ENCODE measurements at places on chromosomes 7 and 10.

DNA sequence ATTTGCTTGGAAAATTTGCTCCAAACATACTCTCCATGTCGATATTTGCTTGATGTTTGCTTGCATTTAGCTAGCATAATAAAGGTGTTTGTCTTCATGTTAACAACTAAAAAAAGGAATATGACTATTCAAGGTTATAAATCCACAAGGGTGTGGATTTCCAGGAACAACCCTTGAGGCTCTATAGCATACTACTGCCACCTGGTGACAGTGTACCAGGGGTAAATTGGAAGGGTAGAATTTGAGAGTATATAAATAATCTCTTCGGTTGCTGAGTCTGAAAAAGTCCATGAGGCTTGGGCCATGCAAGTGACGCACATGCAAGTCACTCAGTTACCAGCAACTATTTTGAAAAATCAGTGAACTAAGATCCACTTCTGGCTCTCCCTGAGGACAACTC, 68.4 kb downstream of the SLIT1 start:
- DNase-seq: no peak

- no peak for DNase-seq
These were observed 74.8 kb upstream of the SVIL start for GRCh38 chr10:29709484-29710002.

DNA sequence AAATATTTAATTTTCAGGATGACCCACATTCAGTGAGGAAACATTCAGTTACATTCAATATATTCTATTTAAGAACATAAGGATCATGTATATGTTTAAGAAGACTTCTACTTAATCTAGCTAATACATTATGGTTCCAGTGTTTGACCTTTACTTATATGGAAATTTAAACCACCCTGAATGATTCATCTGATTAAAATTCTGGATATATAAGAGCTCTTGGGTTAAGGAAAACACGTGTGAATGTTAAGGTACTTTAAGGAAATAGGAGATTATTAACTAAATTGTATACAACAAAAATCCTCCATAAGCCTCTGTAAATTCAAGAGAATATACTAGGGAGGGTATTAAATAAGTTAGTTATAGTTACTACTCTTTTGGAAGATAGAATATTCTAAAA, 40.9 kb downstream of the HDAC9 start:
- DNase-seq: no peak

GRCh38 chr7:91656541-91657482, 223.7 kb downstream of the MTERF1 start:
- DNase-seq: no peak

DNA sequence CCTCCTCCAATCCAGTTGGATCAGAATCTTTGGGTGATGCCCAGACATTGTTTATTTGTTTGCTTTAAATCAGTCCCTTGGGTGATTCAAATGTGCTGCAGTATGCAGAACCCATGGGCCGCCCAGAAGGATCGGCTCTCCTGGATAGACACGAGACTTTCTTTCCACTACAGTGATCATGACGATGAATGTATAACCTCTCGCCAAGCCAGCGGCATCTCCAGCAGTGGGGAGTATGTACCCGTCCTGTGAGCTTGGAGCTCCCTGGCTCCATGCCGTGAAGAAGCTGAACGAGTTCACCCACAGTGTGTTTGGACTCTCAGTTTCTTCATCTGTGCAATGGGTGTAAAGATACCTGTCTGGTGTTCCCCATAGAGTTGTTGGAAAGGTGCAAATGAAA, 162.3 kb downstream of the CAMK1D start:
- DNase-seq: peak; percentile 49

DNA sequence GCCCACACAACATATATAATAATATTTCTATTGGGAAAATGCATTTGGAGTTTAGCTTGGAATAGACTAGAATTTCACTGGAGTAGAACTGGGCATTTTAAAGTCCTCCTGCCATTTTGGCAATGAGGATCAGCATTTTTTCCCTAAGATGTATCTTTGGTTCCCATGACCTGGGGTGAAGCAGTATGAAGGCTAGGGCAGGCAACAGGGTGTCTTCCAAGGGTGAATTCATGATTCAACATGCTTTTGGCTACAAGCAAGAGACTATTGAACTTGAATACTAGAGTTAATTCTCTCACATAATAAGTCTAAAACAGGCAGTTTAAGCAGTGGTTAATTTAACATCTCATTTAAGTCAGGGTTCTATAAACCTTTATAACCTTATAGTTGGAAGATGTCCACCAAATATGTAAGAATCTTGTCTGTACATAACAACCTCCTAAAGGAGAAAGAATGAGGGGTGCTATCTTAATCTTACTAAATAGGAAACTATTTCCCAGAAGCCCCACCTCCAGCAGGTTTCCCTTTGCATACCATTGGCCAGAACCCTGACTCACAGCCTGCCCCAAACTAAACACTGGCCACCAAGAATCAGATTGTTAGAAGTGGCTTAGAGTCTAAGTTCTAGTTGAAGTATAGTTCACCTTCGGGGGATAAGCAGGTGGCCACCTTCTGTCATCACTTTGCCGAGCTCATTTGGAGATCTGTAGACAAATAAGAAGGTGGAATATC, 96.0 kb upstream of the PRPS1L1 start:
- no peak for DNase-seq

- no peak for DNase-seq
These were observed 40.1 kb downstream of the RBM33 start for GRCh38 chr7:155684543-155684942.

- DNase-seq: no peak
These were observed 31.8 kb upstream of the FAM133B start for GRCh38 chr7:92622030-92622429.

DNA sequence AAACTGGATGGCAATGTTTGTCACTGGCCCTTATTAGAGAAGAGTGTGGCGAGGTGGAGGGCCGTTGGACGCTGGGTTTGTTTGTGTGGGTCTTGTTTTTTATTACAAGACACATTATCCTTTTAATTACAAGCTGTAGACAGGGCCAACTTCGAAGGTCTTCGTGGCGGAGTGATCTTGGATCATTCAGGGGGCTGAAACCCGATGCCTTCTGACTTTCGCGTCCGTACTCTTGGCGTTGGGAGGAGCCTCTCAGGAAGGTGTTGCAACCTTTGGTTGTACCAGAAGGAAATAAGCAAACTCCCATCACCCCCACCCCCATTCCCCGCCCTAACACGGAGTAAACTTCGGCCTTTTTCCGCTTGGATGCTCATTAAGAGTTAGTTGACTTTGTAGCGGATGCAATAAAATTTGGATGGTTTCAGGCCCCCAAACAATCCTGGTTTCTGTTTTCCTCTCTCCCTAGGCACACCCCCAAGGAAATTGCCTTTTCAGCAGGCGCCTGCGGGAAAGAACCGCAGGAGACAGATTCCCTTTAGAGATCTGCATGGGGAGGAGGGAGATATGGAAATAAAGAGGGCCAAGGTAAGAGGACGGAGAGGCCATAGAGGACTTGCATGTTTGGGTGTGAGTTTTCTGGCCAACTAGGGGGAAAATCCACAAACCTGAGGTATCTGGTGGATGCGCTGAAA, 294.5 kb upstream of the NFE2L3 start:
- no peak for DNase-seq

- no peak for DNase-seq
These were observed 38.4 kb downstream of the SLC39A12 start for GRCh38 chr10:17989908-17990767.

GRCh38 chr10:28393956-28394568, 91.2 kb upstream of the MPP7 start:
- DNase-seq: no peak

GRCh38 chr10:21061982-21062381, 164.9 kb upstream of the NEBL start:
- no peak for DNase-seq

GRCh38 chr7:137996386-137996851, 5.5 kb downstream of the CREB3L2 start:
- DNase-seq: peak; percentile 76

DNA sequence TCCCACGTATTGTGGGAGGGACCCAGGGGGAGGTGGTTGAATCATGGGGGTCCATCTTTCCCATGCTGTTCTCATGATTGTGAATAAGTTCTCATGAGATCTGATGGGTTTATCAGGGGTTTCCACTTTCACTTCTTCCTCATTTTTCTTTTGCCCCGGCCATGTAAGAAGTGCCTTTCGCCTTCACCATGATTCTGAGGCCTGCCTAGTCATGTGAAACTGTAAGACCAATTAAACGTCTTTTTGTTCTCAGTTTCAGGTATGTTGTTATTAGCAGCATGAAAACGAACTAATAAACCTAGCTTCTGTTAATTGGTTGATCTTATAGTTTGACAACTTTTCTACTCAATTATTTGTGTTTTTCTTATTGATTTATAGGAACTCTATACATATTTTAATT, 206.3 kb downstream of the NXPH1 start:
- DNase-seq: no peak

- DNase-seq: no peak
These were observed 233.7 kb downstream of the PTEN start for GRCh38 chr10:88097092-88097516.
